ENCODE measurements at places on chromosomes 4 and X.

DNA sequence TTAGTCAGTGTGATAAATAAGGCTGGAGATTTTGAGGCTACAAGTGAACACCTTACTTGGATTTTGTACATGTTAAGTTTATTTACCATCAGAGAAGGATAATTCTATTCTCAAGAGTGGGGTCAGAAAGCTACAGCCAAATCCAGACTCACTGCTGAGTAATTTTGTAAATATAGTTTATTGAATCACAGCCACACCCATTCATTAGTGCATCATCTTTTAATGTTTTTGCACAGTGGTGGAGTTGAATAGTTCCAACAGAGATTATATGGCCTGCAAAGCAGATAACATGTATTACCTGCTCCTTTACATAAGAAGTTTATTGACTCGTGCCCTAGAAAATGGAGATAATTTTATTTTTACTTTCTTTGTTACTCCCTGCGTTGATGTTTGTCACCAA lies 60.4 kb downstream of the PCDH18 start:
- DNase-seq: no peak

- peak; percentile 84 for DNase-seq
Measured at GRCh38 chr4:77075869-77076799, at the start of gene CCNI. Gene CCNI (minus strand): TSS chr4:77075989. CDS start chr4:77066362, 9,627 bp downstream.

DNA sequence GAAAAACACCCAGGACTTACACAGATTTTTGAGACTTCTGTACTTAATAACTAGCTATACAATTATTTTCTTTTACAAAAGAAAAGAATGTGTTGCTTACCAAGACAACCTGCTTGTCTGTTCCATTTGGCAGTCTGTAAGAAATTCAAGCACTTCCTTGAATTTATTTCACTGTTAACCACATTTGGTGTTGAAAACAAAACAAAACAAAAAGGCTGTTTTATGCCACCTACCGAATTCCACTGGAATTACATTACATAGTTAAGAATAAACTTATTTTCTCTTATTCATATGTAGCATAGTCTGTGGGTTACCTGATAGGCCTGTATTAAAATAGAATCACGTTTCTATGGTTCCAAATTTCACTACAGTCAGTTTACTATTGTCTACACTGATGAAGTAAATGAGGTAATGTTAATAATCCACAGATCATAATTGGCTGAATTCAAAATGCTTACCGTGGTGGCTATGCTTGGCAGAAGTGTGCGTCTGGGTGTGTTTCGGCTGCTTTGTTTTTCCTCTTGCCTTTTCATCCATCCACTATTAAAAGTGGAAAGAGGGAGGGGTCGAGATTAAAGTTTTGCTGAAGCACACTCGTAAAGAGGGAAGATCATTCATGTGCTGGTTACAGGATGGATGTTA lies at the start of gene TLR1:
Gene TLR1, minus strand, starts transcription at position 138 of the 642 bp plus-strand sequence. CDS start 5,960 bp downstream, outside the sequence.
- no peak for DNase-seq

DNA sequence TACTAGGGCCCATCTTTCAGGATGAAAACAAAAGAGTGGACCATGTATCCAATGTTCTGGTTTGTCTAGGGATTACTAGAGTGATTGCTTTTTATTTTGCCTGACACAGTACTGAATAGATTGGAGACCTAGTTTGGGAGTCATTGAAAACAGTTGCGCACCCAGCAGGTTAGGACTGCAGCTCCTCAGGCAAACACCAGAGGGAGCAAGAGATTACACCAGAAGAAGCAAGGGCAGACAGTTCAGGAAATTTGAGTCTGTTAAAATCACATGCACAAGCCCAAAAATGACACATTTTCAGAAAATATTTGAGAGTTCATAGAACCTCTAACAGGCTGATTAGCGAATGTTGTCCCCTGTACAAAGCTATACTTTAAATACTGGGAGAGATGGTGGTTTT lies 55.6 kb downstream of the CYLC1 start:
- no peak for DNase-seq

DNA sequence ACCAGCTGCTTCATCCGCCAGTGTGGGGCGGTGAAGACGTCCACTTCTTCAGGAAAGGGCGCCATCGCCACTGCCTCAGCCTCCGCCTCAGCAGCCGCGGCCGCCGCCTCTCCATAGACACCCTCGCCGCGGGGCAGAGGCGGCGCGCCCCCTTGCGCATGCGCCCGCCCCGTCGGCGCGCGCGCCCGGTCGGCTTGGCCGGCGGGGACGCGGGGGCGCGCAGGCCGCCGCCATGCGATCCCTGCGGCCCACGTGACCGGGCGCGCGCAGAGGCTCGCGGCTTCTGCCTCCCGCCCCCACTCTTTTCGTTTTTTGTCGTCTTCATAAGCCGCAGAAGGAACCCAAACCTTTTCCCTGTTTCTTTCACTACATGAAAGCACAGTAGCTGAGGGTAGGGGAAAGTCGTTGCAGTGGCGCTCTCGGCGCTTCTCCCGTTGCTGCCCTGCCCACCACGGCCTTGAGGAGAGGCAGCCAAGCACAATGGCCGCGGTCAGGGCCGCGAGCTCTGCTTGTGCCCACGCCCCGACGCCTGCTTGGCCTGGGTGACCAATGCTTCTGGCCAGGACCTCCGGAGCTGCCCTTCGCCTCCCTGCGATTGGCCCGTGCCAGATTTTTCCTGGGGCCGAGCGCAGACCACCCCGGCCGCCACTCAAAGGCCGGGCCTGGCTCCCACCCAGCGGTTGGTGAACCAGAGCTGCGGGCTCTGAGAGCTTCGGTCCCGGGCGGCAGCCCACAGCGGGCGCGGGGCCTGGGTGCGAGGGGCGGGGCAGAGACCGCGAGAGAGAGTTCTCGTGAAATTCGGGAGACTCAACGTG lies at the start of gene FBXL5:
Gene FBXL5, minus strand, starts transcription at position 135 of the 815 bp plus-strand sequence. Its CDS starts 70 bp downstream, at position 65.
- DNase-seq: peak; percentile 75

DNA sequence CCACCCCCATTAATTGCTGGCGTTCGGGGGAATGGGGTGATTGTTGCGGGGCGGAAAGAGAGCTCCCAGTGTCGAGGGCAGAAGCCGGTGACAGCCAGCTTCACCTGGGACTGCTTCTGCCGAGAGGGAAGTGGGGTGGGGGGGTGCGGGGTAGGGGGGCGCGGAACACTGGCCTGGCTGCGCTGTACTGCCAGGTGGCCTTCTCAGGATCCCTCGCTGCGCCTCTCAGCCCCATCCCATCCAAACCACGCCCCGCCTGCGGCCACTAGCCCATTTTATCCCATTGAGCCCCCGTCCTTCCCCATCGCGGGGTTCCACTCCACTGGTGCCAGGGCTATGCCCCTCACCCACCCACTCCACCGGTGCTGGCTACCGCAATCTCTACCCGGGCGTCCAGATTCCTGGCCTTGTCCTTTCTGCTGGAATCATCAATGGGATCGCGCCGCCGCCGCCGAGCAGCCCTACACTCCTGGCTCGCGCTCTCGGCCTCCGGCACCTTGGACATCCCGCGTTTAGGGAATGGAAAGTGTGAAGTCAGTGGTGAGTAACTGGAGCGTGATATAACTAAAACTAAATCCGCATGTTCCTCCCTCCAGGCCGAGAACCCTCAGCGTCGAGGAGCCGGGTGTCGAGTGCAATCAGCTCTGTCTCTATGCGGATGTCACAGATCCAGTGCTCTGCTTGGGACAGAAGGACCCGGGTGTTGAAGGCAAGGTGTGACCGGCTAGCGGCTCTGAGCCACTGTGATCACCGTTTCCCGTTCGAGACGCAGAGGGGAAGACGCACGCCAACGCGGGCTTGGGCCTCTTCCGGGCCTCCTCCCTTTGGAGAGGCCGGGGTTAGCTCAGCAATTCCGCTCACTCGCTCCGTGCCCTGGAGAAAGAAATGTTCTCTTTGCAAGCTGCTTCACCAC lies 20.5 kb downstream of the NKX3-2 start:
- DNase-seq: no peak

- no peak for DNase-seq
Measured at GRCh38 chrX:121160987-121161386, 113.6 kb downstream of the GLUD2 start.

Data from effector CD8-positive, alpha-beta T cell (primary cell).